NCI-H1930 (cell line): ENCODE measurements at places on chromosomes 7 and 10.

- no peak for DNase-seq
These were observed 143.1 kb downstream of the AHR start for GRCh38 chr7:17441557-17441956.

DNA sequence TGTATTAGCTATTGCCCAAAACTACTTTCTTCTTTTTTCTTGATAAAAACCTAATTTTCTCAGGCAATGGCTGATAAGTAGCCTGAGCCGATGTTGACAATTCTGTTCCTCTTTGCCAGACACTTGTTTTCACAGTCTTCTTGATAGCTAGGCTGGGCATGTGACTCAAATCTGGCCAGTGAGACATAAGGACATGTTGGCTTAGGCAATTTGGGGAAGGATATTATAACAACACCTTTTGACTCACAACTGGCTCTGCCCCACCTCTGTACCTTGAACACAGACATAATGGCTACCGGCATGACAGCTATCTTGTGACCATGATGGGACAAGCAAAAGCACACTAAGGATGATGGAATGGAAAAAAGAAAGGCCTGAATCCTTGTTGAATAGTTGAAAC is 72.9 kb upstream of the GPR22 start:
- DNase-seq = no peak

DNA sequence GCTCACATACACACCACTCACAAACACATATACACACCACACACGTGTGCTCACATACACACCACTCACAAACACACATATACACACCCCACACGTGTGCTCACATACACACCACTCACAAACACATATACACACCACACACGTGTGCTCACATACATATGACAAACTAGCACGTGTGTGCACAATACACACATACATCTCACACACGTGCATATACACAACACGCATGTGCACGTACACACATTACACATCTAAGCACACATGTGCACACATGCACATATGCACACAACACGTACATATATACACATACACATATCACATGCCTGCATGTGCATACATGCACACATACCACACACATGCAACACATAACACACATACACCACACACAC is 78.3 kb upstream of the FOXK1 start:
- DNase-seq = no peak

DNA sequence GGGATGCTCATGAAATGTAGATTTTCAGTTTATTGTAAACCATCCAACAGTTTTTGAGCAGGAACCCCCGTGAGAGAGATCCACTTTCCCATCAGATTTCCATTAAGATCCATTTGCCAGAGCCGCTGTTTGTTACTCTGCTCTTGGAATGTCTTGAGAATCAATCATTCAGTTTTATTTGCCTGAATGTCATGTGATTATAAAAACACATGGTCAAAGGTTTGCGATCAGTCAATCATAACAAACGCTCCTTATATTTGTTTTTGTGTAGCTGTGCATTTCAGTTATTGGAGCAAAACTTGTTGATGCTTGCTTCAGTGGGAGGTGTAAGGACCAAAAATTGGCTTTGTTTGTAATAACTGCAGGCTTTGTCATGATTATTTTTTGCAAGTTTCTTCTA is 155.8 kb upstream of the RHOBTB1 start:
- no peak for DNase-seq

DNA sequence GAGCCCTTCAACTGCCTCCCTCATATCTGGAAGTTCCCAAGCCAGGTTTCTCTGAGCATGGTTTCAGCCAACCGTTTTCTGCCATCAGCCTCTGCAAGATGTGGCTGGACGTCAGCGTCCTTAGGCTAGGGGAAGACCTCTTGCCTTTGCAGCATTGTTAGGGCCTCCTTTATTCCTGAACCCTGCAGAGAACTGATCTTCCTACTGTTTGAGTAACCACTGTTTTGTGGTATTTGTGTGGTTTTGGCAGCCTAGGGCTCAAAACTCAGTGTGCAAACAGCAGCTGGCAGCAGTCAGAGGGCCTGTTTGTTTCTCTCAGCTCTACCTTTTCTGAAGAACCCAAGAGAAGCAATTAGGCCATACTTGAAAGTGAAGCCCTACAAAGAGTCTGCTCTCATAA is 83.4 kb upstream of the SEMA3E start:
- DNase-seq = no peak

DNA sequence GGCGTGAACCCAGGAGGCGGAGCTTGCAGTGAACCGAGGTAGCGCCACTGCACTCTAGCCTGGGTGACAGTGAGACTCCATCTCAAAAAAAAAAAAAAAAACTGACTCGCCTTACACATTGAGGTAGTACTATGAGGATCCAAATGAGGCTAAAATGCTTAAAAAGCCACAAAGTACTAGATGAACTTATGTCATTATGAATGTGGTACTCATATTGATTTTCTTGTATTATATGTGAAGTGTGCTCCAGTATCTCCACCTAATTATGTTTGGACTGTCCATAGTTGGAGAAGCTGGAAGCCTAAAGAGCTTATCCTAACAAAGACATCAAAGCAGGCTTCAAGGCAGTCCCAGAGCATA is 9.1 kb downstream of the CCNY start:
- DNase-seq = no peak

GRCh38 chr10:114504769-114505579 is 100.7 kb upstream of the AFAP1L2 start:
- no peak for DNase-seq

DNA sequence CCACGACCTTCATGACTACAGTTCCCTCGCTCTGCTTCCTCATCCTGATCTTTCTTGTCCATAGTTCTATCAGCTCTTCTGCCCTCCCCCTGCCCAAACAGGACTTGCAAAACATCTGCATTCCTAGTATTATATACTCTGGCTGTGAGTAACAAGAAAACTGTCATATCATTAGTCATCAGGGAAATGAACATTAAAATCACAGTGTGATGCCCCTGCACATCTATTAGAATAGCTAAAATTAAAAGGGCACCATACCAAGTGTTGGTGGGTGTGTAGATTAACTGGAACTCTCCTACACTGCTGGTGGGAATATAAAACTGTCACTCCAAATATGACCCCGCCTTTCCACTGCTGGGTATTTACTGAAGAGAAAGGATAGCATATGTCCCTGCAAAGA is 141.8 kb downstream of the C7orf25 start:
- DNase-seq = no peak

DNA sequence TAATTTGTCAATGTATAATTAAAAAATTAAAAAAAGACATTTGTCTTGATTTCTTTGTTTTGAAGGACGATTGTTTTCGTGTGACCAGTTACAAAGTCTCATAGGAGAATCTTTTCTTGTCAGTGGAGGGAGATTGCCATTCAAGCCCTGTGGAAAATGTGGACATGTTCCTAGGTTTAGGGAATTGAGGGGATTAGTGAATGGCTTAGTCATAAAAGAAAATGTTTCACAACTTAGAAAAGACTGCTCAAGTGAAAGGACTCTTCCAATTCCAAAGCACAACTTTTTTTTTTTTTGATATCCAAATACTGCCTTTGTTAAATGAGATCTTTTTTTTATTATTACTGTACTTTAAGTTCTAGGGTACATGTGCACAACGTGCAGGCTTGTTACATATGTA is 140.7 kb upstream of the HABP2 start:
- no peak for DNase-seq

DNA sequence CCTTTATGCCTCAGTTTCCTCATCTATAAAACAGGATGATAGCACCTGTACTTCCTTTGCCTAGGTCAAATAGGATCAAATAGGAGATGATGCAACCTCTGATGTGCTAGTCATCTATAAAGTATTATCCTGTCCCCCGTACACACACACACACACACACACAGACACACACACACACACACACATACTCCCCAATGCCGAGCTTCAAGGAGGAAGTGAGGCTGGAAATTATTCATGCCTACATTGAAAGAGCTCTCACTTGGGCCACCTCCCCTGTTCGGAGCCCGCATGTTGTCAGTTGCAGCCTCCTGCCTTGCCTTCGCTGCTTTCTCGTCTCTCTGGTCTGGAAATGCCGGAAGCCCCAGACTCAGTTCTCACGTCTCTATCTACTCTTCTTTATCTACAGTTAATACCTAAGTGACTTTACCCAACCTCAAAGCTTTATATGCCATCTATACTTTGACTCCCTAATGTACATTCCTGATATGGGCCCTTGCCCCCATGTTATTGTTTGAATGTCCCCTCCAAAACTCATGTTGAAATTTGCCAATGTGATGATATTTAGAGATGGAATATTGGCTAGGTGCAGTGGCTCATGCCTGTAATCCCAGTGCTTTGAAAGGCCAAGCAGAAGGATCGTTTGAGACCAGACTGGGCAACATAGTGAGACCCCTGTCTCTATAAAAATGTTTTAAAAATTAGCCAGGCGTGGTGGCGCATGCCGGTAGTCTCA is 6.9 kb upstream of the UBE2H start:
- no peak for DNase-seq

DNA sequence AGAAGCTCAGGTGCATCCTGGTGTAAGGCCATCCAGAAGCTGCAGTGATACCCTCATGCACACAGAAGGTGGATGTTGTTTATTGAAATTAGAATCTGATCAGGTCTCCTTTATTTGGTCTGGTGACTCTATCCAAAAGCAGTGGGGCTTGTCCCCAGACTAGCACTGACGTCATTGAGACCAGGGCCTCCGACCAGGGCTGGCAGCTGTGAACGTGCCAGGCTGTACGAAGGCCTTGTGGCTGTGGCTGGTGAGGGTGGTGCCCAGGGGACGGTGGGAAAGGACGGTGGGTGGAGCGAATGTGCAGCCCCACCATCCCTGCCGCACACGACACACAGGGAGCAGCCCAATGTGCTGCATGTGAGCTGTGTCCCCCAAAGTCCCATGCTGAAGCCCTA is 160.0 kb downstream of the ADARB2 start:
- DNase-seq = no peak

- no peak for DNase-seq
These were observed 137.4 kb downstream of the MYOF start for GRCh38 chr10:93344691-93345090.

GRCh38 chr10:110644598-110645462 is 694 bp downstream of the RBM20 start:
- DNase-seq = no peak

GRCh38 chr7:46619723-46620310 is 698.7 kb upstream of the IGFBP3 start:
- no peak for DNase-seq

GRCh38 chr10:4661511-4662255 is 164.3 kb upstream of the AKR1E2 start:
- no peak for DNase-seq

DNA sequence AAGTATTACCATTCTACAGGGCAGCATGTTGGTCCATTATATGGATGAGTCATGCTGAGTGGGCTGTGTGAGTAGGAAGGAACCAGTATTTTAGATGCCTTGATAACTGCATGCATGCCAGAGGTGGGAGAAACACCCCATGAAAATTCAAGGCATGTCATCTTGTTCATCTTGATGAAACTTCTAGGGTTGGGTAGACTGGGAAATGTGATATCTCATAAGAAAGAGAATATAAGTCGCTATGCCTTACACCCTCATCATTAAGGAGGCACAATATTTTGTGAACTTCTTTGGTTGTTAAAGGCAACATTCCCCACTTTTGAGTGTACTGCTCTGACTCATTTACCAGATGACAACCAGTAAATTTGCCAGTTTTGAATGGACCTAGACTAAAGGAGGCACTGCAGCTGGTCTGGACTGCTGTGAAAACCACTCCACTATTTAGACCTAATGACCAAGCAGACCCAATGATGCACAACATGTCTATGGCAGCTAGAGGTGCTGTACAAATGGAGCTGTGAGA is 48.0 kb downstream of the ZNF365 start:
- DNase-seq = no peak

- no peak for DNase-seq
These were observed 288.2 kb downstream of the POU6F2 start for GRCh38 chr7:39265641-39266591.

- DNase-seq = no peak
These were observed 59.7 kb downstream of the CPEB3 start for GRCh38 chr10:92231196-92231595.

DNA sequence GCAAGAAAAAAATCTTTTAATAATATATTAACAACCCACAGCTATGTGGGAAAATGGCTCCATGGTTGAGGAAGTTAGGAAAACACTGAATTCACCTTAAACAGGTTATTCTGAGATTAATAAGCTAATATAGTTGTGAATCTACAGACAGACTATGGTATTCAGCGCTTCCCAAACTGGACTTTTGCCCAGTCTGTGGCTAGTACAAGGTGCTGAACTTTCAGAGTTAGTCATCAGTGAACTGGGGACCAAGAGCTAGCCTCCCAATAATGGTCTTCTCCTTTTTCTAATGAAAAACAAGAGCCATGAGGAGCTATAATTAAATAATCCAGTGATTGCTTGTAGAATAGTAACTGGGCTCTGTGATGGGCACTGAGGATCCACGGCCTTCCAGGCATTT is 65.3 kb downstream of the FRMPD2 start:
- DNase-seq = no peak

- no peak for DNase-seq
These were observed 30.5 kb downstream of the NUP42 start for GRCh38 chr7:23212395-23212794.

GRCh38 chr7:140885735-140886334 is 38.9 kb downstream of the BRAF start:
- no peak for DNase-seq

GRCh38 chr7:50679218-50680007 is 103.3 kb downstream of the GRB10 start:
- peak; percentile 22 for DNase-seq

- no peak for DNase-seq
These were observed 695.5 kb downstream of the GRM8 start for GRCh38 chr7:126557271-126557670.

GRCh38 chr10:22742678-22743077 is 28.3 kb upstream of the PIP4K2A start:
- no peak for DNase-seq
